ENCODE measurements at places on chromosomes 16 and 17.

DNA sequence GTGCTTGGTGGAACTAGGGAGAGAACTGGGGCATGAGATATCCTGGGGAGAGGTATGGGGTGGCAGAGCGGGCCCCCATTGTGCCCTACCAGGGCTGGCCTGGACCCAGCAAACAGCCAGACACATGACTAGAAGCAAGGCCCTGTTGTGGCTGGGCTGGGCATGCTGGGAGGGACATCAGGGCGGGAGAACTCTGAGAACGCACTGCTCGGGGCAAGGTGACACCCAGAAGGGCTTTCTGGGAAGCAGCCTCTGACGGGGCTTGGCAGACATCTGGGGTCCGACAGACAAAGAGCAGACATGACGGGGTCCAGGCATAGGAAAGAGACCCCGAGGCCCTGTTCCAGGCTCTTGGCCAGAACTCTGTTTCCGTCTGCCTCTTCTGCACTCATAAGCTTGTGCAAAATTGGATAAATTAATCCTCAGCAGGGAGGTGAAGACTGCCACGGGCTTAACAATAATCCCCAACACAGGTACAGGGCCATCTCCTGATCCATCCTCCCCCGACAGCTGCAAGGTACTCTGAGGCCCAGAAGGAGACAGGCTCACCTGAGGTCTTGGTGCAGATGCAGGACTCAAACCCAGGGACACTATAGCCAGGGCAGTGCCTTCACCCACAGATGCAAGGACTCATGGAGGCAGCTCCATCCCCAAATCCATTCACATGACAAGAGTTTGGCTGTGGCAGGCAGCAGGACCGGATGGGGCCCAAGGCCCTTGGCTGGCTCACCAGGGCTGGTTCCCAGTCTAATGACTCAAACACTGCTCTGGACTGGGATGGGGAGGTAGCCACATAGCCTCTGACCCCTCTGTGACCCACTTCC lies 5.4 kb downstream of the SREBF1 start:
- DNase-seq: no peak

DNA sequence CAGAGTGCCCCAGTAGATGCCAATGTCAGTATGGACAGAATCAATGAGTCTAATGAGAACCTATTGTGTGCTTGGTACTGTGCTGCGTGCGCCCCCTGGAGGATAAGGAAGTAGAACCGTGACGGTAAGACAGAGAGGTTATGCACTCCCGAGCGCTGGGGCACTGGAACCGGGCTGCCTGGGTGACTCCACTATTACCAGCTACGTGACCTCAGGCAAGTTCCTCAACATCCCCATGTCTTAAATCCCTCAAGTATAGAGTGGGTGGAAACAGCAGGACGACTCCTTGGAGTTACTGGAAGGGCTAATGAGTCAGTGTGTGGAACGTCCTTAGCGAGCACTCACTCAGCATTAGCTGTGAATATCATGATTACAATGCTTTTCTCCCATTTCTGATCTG lies 16.2 kb downstream of the CHST4 start:
- DNase-seq: no peak

- DNase-seq: no peak
These were observed 27.1 kb downstream of the MEOX1 start for GRCh38 chr17:43634591-43635125.

- no peak for DNase-seq
These were observed 6.6 kb upstream of the PITPNA start for GRCh38 chr17:1568950-1569810.

DNA sequence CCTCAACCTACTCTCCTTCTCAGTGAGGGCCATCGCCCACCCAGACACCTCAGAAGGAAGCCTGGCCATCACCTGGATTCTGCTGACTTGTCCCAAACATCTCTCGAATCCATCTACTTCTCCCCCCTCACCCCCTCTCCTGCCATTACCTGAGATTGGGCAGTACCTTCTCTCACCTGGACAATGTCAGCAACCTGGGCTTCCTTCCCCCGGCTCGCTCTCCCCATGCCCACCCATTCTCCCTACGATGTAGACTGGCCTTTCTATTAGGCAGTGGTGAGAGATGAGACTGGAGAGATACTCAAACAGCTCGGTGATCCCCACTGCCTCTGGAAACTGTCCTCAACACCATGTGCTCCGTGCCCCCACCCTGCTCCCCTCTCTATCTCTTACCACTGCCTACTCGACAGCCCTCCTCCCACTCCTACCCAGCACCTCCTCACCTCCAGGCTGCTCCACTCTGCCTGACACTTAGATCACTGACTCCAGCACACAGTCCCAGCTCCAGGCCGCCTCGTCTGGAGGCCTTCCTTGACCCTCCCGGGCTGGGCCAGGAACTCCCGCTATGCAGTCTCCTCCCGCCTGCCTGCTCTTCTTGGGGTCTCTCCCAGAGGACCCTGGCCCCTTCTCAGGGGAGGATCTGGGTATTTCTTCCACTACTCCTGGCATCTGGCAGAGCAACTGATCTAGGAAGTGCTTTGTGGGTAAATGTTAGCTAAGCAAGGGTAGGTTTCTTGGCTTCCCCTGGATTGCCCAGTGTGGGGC lies 235.8 kb upstream of the NLRP1 start:
- DNase-seq: no peak

DNA sequence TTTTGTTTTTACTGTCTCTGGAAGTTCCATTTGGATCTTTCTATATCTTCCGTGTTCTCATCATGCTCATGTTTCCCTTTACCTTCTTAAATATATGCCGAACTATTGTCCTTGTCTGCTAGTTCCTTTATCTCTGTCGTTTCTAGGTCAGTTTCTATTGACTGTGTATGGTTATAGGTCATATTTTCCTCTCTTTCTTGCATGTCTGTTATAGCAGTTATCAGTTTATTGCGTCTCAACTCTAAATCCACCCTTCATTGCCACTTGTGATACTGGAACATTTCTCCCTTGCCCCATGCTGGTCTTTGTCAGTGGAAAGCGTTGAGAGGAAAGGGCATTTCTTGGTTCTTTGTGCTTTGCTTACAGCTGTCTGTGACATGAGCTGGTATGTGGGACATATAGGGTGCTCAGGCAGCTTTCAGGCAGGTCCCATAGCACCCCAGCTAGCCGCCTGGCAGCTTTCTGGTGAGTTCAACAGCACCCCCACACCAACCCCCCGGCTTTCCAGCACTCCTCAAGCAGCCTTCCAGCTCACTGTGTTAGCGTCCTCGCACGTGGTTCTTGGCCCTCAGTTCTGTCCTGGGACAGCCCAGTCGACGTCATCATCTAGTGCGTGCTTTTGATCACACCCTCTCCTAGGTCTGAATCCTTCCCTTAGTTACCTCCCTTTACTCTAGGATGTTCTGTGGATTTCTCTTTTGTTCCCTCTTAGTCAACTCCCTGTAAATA lies 15.4 kb upstream of the DNASE1 start:
- no peak for DNase-seq

GRCh38 chr17:4896332-4897197 lies 2.8 kb upstream of the C17orf107 start:
- DNase-seq: no peak

GRCh38 chr16:58793366-58793765 lies 59.2 kb upstream of the GOT2 start:
- DNase-seq: no peak

- no peak for DNase-seq
These were observed 53.3 kb upstream of the DNAH9 start for GRCh38 chr17:11545002-11545401.

GRCh38 chr17:28956861-28957260 lies 5.5 kb upstream of the PHF12 start:
- DNase-seq: no peak

- no peak for DNase-seq
These were observed at the start of gene SEC14L1 for GRCh38 chr17:77140878-77141767. TSS of gene SEC14L1 (plus strand) at chr17:77140969. CDS start at chr17:77143597, 2,628 bp downstream.

- no peak for DNase-seq
These were observed 6.6 kb upstream of the SMARCD2 start for GRCh38 chr17:63848834-63849689.

- DNase-seq: no peak
These were observed 232.1 kb downstream of the MRTFB start for GRCh38 chr16:14303182-14303618.

GRCh38 chr16:59597269-59597668 lies 863.2 kb upstream of the GOT2 start:
- no peak for DNase-seq

DNA sequence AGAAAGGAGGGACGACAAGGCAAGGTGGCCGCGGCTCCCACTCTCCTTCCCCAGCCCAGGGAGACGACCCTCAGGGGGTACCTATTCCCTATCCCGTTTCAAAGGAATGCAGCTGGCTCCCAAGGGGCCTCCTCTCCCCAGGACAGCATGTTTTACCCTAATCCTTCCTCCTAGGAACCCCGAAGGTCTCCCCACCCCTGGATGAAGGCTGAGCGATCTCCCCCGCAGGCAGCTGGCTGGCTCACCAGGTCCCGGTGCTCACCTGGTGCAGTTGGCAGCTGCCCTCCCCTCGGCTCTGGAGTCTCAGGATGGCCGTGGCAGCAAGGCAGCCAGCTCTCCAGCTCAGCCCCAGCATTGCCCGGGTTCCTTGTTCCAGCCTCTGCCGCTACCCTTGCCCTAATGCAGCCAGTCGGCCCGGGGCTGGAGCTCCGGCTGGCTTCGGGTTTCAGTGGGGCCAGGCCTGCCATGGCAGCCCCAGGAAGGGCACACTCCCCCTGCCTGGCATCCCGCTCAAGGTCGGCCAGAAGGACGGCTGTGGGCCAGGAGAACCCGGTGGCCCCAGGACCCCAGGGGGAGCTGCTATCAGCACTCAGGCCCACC lies 4.6 kb downstream of the CLUH start:
- DNase-seq: no peak

- DNase-seq: no peak
These were observed 23.8 kb downstream of the TMEM92 start for GRCh38 chr17:50298018-50298417.

DNA sequence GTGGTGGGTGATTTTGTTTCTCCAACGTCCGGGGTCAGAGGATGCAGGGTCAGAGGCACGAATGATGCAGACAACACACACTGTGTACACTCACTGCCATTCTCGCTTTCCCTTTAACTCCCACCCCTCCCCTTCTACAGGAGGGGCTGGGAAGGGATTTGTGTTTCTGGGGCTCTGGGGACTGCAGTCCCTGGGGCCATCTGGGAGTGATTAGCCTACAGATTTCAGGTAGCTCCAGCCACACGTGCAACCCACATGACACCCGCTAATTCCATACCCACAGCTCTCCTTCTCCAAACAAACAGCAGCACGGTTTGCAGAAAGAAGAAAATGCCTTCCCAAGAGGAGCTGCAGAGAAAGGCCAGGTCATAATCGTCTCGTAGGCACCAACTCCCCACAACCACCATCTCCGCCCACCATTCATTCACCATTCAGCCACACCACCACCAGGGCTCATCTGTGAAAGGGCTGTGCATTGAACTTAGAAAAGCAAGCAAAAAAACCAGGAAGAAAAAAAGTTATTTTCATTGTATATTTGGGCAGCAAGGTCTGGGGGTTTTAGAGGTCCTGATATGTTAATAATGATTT lies 9.4 kb upstream of the SOX9 start:
- no peak for DNase-seq

DNA sequence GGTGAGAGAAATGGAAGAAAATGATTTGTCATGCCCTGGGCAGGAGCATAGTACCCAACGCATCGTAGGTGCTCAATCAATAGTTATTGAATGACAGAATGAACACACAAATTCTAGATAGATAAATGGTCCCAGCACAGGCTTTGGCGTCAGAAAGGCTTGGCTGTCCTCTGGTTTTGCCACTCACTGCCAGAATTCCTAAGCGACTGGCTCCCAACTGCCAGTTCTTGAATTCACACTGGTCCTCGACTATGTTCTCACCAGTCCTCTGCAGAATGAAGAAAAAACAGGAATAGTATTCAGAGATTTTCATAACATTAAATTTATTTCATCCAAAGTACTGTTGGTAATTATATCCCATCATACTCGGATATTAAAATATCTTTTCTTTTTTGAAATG lies 163.1 kb upstream of the NOL11 start:
- no peak for DNase-seq

DNA sequence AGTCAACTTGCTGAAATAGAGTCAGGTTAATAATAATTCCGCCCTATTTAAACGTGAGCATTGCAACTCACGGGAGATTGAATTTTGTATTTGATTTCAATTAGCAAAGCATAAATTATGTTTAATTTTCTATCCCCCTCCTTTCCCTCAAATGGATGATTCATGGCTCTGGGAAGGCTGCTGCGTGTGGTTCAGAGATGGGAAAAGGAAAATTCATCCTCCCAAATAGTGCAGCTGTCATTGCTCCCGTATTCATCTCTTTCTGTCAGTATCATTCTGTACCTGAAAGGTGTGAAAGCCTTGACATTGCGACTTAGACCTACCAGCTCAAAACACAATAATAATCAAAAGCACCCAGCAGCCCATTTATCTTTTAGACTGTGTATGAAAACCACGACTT lies 447.3 kb downstream of the HS3ST4 start:
- DNase-seq: no peak

DNA sequence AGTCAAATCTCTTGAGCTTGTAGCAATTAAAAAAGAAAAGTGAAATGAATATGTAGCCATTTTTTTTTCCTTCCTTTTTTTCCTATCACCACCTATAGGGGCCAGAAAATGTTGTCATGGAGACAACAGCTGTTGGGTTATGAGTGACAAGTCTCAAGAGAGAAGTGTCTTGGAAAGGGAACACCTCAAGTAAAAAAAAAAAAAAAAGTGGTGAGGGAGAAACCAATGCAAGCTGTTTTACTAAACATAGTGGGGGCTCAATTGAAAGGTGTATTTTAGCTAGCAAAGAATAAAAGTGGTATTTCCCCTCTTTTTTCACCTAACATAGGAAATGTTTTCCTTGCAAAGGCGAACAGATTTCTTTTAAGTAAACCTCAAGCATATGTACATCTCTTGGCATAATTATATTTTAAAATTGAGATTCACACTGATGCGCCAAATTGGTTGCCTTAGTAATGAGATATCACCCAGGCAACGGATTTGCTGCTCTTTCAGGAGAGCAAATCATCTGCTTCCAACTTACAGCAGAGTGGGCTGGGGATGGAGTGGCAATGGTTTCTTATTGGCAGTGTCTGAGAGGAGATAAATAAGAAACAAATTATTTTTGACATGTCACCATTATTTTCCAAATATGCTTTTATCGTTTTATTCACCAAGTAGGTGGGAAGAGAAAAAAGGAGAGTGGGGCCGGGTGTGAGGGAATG lies 183.6 kb downstream of the MYO1D start:
- DNase-seq: no peak

DNA sequence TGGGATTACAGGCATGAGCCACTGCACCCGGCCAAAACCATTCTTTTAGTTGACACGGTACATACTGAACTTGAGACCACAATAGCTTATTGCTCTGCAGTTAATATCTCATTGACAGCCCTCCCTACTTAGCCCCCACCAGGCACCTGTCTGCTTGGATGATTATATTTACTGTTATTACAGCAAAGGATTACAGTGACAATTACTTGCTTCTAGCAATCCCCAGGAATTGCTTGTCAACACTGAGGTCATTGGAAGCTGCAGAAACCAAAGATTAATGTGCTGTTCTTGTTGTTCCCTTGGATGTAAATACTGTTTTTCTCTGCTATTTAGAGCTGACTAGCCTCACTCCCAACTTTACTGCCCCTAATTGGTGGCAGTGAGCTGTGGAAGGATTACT lies 211.2 kb downstream of the LGALS9B start:
- DNase-seq: no peak

- no peak for DNase-seq
These were observed at the start of gene SNN for GRCh38 chr16:11667824-11668622. TSS of gene SNN (plus strand) at chr16:11668455. CDS start at chr16:11676060, 7,605 bp downstream.

GRCh38 chr17:59530531-59530930 lies 34.9 kb upstream of the DHX40 start:
- no peak for DNase-seq

All from cortex of kidney (tissue), 1 donor.